ENCODE measurements at places on chromosomes 2 and 18. TPM values are rescaled to one million over a fixed set of nuclear protein-coding genes. Genes with fewer than 3 reads are reported as not detected.

The VIL1 gene
- 0.47 TPM for total RNA-seq

The PLEK gene
- 4.5 TPM for total RNA-seq

- no peak for DNase-seq
- H3K36me3 ChIP-seq: no peaks in the 10 kb centered on the region
- no peaks in the 10 kb centered on the region for H3K27me3 ChIP-seq
- H3K27ac ChIP-seq: no peak overlapping the region
Observed at GRCh38 chr2:201630577-201630976, 12.7 kb downstream of the TMEM237 start.

DNA sequence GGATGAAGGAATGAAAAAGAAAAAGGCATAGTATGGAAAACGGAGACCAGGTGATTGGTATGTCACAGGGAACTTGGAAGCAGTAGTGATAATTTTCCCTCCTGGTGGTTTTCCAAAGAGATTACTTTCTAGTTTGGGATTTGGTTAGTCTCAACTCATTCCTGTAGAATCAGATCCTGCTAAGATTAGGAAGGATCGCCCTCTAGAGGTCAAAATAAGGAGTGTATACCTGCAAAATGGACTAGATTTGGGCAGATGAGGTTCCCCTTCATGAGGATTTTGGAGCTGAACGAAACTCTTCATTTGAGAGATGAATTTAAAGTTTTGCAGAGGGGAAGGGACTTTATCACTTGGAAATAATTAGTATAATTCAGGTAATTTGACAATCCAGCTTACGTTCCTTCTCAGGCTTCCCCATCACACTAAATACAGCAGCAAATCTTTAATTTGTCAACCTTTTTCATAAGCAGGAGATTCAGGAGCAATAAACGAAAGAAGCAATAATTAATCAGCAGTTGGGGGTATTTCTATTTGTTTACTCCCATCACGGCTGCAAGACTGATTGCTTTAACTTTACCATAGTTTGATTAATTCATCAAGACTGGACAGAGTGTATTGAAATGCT is 65.2 kb downstream of the CCDC195 start:
- no peaks in the 10 kb centered on the region for H3K27me3 ChIP-seq
- DNase-seq: no peak
- H3K27ac ChIP-seq: no peak overlapping the region
- no peak overlapping the region for H3K4me3 ChIP-seq

GRCh38 chr2:19580264-19580663 is 221.8 kb upstream of the OSR1 start:
- no peak overlapping the region for H3K27ac ChIP-seq
- H3K36me3 ChIP-seq: no peaks in the 10 kb centered on the region
- H3K4me1 ChIP-seq: no peaks in the 10 kb centered on the region

GRCh38 chr2:219294356-219295351 is 14.5 kb downstream of the PTPRN start:
- peaks cover 7% of the 10 kb centered on the region for H3K4me1 ChIP-seq
- peak; percentile 80 for DNase-seq
- H3K27me3 ChIP-seq: no peaks in the 10 kb centered on the region
- no peaks in the 10 kb centered on the region for H3K36me3 ChIP-seq
- peak overlapping the region; percentile 79 for H3K27ac ChIP-seq

The TTN gene
- total RNA-seq: 5.0 TPM

The CYRIA gene
- 16.6 TPM for total RNA-seq
